ENCODE measurements at places on chromosomes 16 and 17.

- no peak for DNase-seq
Observed at GRCh38 chr17:16381496-16381820, 567 bp downstream of the UBB start.

- DNase-seq, result peak; percentile 84
Observed at GRCh38 chr17:43907425-43907981, at the start of gene MPP2. MPP2 (minus strand) TSS chr17:43907536; CDS start chr17:43904460, 3,076 bp downstream.

GRCh38 chr16:75648265-75649076, 898 bp downstream of the TERF2IP start:
- peak; percentile 48 for DNase-seq

GRCh38 chr16:70685061-70685937, 554 bp downstream of the MTSS2 start:
- no peak for DNase-seq

DNA sequence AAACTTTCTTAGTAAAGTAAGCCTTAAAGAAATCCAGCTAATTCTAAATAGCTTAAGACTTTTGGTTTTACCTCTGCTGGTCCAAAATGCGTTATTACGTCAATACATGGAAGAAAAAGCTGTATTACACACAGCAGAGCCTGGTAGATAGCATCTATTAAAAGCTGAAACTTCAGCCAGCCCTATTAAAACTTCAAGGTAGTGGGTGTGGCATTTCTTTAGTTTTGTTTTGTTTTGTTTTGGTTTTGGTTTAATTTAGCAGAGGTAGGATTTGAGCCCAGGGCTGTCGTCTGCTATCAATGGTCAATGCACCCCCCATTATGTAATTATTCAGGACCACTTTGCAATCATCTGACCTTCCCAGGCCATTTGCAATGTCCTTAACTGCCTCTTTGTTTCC, 318.4 kb upstream of the MAF start:
- DNase-seq, result no peak
